Brain microvascular endothelial cell (primary cell): ENCODE measurements at places on chromosomes 5 and 9.

GRCh38 chr5:94689908-94690307 lies 71.4 kb downstream of the SLF1 start:
- DNase-seq: no peak

- no peak for DNase-seq
These were observed 61.9 kb downstream of the GLIS3 start for GRCh38 chr9:4237748-4238511.

DNA sequence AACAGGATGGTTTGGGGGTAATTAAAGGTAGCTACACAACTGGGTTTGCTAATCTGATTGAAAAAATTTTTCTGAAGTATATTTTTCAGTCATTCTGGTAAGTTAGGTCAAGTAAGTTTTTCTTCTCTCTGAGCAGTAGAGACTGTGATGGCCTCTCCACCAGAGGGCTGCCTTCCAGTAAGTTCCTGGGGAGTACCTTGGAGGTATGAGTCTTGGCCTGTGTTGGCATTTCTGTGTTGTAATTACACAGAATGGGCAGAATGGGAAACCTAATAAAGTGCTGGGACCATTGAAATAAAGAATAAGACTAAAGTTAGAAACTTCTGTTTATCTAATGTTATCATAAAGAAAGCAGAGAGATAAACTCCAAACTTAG lies 430.8 kb downstream of the ARHGEF28 start:
- peak; percentile 37 for DNase-seq

GRCh38 chr5:179199246-179199645 lies 139.1 kb downstream of the ZNF354C start:
- DNase-seq: no peak

GRCh38 chr5:95904827-95905226 lies 56.8 kb downstream of the ELL2 start:
- DNase-seq: no peak
